ENCODE measurements at places on chromosomes 12 and 14.

DNA sequence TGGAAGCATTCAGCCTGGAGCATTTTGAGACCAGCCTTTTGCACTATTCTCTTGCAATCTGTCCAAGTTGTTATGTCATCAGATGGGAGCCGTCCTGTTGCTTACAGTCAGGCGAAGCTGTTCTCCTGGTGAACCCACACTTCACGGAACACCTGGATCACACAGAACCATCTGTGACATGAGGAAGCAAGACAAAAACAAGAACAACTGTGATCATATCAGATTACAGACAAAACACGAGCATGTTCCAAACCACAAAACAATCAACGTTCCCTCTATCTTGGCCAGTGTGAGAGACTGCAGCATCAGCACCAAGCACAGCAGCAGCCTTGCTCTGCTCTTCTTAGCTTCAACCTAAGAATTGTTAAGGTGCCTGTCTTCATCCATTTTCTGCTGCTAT lies 180.5 kb upstream of the SFSWAP start:
- DNase-seq: no peak

DNA sequence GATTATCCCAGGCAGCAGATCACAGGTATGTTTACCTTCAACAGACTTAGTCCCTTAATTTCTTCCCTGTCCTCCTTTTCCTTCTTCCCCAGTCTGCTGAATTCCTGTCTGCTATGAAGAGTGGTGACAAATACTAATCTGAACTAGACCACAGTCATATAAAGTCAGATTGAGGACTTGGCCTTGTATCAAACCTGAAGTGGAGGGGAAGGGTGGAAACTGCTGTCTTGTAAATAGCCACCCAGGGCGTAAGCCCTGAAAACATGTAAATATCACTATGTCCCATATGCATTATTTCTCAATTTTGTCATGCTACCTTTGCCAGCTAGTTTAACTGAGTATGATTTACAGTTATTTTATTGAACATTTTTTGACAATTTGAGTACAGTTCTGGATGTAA lies 368.0 kb downstream of the CCDC91 start:
- no peak for DNase-seq

- no peak for DNase-seq
Observed at GRCh38 chr14:36702474-36702873, 40.8 kb downstream of the PAX9 start.

DNA sequence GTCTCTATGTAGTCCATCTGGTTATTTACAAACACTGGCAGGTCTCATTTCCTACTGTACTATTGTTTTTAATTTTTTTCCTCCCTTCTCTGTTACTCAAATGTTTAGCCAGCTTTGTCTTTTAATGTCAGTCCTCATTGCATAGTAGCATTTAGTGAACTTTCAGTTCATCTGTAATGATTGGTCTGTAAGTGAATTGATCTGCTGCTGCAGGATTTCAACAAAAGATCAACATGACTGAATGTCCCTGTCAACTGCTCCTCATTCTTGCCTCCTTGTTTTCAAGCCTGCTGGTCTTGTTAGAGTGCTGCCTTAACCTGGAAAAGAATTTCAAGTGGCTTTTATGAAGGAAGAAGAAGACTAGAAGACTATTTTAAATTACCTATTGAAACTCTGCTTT lies 19.3 kb upstream of the AVPR1A start:
- DNase-seq: no peak

- DNase-seq: no peak
Observed at GRCh38 chr12:58314610-58315009, 373.2 kb downstream of the ATP23 start.

- DNase-seq: no peak
Observed at GRCh38 chr14:94031161-94031882, 5.2 kb downstream of the OTUB2 start.

DNA sequence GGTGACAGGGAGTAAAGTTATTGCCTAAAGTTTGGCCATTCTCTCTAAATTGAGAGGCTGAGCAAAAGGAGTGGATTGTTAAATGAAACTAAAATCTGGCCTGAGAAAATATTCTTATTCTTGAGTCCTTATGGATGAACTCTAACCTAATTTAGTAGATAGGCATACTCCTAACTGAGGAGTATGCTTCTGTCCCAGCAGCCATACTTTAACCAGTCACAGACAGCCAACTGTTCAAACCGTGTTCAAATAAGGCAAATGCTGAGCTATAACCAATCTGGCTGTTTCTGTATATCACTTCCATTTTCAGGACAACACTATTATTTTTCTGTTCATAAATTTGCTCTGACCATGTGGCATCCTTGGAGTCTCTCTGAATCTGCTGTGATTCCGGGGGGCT lies 75.9 kb upstream of the RERGL start:
- DNase-seq: no peak

GRCh38 chr14:23436327-23437132 lies 1.1 kb upstream of the MYH7 start:
- DNase-seq: no peak

DNA sequence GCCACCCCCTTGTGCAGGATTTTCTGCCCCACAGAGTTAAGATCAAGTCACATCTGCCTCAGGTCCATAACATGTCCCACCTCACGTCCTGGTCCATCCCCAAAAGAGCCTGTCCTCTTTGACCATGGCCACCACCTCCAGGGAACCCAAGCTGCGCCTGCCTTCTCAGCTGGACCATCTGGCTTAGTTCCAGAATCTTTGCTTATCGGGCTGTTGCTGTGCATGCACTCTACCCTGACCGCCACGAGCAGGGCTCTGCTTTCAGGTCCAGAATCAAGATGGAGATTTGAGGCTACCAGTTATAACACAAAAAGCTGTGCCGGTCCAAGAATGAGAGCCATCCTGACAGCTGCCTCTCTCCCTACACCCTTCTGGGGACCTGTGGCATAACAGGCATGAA lies 326.7 kb downstream of the DPF3 start:
- DNase-seq: no peak

DNA sequence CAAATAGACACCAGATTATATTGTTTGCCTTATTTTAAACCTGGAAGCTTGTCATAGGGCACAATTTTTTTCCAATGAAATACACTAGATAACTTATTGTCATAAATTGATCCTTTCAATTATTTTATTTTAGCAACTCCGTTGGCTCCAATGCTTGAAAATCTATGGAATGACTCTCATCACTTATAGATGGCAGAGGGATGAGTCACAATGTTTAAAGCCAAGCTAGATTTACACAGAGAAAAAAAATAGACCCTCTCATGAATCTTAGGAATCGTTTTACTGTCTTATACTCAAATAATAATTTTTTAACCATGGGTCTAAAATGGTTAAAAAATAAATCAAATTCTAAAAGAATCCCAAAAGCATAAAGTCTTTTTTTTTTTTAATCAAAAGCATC lies 1276.6 kb upstream of the FLRT2 start:
- DNase-seq: no peak

All from activated CD4-positive, alpha-beta T cell treated with anti-CD3 and anti-CD28 coated beads, Interleukin-2, amount 50 U/mL, for 4 hours (primary cell).